ENCODE measurements at places on chromosomes 3 and 15. TPM values are rescaled to one million over a fixed set of nuclear protein-coding genes. Genes with fewer than 3 reads are reported as not detected.

SERPINI2 gene
- not detected for polyA plus RNA-seq

NRROS gene
- polyA plus RNA-seq: 18.9 TPM

NCBP2 gene
- polyA plus RNA-seq: 74.1 TPM

SLC41A3 gene
- polyA plus RNA-seq: 18.1 TPM

ISL2 gene
- 0.89 TPM for polyA plus RNA-seq

ANKUB1 gene
- polyA plus RNA-seq: not detected

CPNE4 gene
- not detected for polyA plus RNA-seq

SPINK8 gene
- polyA plus RNA-seq: not detected

ERICH6 gene
- 0.41 TPM for polyA plus RNA-seq

PLA1A gene
- not detected for polyA plus RNA-seq

PPP1R14D gene
- 0.56 TPM for polyA plus RNA-seq

ELL3 gene
- 9.3 TPM for polyA plus RNA-seq

ALAS1 gene
- polyA plus RNA-seq: 24.8 TPM

DNAH1 gene
- 1.1 TPM for polyA plus RNA-seq

DNASE1L3 gene
- polyA plus RNA-seq: 1.7 TPM

ANKRD28 gene
- 8.8 TPM for polyA plus RNA-seq

CCDC66 gene
- polyA plus RNA-seq: 20.9 TPM

C3orf70 gene
- 0.10 TPM for polyA plus RNA-seq

ZCWPW2 gene
- polyA plus RNA-seq: 0.19 TPM

GRAMD1C gene
- 11.8 TPM for polyA plus RNA-seq

CFAP20DC gene
- 0.53 TPM for polyA plus RNA-seq

B3GALNT1 gene
- polyA plus RNA-seq: 1.1 TPM

GPR176 gene
- 0.46 TPM for polyA plus RNA-seq

CADM2 gene
- polyA plus RNA-seq: not detected

GLDN gene
- not detected for polyA plus RNA-seq

RHOV gene
- polyA plus RNA-seq: not detected

GUCA1C gene
- not detected for polyA plus RNA-seq

TGM5 gene
- polyA plus RNA-seq: not detected

NR2E3 gene
- 0.78 TPM for polyA plus RNA-seq

ZDHHC19 gene
- 5.4 TPM for polyA plus RNA-seq
